ENCODE measurements at places on chromosomes 7 and 10.

DNA sequence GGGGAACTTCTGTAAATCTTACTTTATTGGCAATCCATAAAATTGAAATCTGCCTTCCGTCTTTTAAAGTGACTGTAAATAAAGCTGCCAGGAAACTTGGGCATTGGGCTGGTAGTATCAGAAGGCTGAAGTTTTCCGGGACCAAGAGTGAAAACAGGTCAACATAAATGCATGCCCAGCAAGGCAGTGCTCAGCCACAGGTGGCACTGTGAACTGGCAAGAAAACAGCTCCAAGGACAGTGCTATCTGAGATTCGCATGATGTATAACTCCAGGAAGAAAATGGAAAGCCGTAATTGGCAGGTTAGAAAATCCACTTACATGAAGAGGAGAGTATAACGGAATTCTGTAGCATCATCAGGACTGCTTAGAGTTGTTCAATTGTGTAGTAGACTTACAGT, 1.9 kb upstream of the INSYN2A start:
- no peak for DNase-seq

DNA sequence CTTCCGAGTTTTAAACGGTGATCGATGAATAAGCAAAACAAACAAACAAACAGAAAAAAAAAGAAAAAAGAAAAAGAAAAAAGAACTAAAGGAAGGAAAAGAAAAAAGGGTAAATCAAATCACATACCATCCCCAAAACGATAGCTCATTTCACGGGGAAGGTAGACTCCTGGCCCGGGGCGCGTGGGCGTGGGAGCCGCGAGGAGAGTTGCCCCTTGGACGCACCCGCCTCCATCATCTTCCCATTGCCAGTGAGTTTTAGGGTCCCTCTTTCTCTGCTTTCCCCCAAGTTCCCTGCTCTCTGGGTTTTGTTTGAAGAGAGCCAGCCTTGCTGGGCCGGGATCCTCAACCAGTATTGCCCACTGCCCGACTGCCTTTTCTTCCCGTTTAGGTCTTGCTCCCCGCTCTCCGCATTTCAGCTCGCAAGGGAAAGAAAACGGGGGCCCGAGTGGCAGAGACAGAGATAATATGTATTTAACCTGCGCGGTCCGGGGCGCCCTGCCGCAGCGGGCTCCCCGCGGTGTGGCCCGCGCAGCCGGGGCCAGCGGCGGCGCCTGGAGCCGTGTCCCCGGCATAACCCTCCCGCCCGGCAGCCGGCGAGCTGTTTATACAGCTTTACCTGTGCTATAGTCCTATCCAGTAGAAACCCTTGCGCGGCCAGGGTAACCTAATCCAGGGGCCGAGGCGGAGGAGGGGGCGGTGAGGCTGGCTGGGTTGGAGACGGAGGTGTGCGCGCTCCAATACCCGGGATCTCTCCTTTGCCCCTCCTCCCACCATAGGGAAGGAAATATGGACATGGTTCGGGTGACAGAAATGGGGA, 5.2 kb upstream of the GATA3 start:
- no peak for DNase-seq

- no peak for DNase-seq
Measured at GRCh38 chr7:3650844-3651243, 349.8 kb downstream of the SDK1 start.

DNA sequence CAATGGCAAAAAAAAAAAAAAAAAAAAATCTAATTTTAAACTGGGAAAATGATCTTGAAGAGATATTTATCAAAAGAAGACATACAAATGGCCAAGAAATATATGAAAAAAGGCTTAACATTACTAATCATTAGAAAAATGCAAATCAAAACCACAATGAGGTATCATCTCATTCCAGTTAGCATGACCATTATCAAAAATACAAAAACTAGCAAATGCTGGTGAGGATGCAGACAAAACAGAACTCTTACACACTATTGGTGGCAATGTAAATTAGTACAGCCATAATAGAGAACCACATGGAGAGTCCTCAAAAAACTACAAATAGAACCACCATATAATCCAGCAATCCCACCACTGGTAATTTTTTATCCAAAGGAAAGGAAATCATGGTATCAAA, 489.6 kb downstream of the TNS3 start:
- no peak for DNase-seq

- DNase-seq, result no peak
Measured at GRCh38 chr7:159109653-159110035, 35.0 kb downstream of the VIPR2 start.

DNA sequence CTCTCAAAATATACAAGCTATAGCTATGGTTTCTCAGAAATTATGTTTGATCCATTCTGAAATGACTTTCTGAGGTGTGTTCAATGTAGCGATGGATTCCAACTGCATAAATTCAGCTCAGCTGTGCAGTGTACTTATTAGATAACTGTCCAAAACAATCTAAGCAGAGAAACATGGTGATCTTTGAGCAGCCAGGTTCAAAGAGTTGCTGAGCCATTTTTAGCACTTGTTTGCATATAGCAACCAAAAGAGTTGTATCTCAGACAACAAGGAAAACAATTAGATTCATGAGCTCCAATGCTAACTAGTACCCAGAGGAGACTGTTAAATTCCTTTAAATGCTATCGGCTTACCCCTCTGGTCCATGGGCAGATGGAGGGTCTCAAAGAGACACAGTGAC, 15.9 kb upstream of the KCNIP2 start:
- no peak for DNase-seq

DNA sequence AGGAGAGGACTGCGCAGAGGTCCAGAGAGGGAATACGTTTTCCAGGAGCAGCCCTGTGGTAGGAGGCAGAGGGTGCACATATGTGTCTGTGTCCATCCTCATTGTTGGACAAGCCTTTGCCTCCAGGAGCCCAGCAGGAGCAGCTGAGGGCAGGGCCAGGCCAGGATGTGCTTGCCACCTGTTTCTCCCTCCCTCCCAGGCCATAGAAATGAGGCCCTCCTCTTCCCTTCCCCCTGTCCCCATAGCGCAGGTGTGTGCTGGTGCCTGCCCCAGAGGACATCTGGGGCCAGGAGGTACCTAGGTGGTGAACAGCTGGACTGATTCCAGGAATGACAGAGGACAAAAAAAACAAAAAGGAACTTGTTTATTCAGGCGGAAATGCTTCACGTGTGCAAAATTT, 10.5 kb upstream of the CXCL12 start:
- no peak for DNase-seq

GRCh38 chr7:41446606-41447449, 256.1 kb downstream of the INHBA start:
- no peak for DNase-seq

DNA sequence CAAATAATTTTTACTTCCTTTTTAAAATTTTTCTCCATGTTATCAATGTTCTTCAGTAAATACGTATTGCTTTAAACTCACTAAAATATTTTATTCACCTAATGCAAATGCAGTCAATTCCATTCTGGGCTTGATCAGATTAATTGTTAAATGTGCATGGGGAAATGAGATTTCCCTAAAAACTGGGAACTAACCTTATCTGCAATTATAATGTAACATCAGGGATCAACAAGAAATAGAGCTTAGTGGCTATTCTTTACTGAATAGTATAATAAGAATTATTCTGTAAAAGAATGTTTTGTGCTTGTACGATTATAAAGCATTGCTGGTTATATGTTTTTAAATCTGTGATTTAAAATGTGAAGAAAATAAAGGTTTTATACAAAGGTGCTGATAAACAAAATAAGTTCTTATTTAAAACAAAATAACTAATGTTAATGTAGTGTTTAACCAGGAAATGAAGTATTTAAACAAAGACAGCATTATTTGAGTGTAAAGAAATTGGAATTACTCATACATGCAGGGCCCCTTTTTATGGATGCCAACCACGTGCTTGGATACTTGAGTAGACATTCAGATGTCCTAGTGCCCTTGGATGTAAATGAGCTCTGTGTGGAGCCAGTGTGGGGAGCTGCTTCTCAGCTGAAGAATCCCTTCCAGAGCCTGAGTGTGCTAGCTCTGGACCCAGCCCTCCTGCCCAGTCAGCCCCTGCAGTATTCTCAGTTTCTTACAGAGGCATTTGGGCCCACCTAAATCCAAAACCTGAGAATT, 84.2 kb downstream of the REEP3 start:
- DNase-seq, result no peak

DNA sequence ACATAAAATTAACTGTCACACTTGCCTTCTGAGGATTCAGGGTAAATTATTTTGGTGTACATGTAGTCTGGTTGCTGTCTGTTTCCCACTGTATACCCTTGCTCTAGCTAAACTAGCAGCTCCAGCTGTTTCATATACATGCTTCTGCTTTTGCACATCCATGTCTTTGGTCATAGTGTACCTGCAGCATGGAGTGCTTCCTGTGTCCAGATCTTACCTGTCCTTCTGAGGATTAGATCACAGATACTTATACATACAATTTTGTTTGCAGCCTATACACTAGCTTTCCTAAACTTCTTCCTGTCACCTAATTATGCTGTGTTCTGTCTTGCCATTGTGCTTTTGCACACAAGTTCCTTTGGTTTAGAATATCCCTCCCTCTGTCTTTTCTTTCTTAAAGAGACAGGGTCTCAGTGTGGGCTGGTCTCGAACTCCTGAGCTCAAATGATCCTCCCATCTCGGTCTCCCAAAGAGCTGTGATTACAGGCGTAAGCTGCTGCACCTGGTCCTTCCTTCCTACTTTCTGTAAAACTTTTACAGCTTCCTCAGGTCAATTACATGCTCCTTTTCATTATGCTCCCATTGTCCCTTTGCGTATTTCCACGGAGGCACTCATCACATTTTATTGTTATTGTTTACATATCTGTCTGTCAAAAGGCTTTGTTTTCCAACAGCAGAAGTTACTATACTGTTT, 33.8 kb downstream of the TPST1 start:
- no peak for DNase-seq

DNA sequence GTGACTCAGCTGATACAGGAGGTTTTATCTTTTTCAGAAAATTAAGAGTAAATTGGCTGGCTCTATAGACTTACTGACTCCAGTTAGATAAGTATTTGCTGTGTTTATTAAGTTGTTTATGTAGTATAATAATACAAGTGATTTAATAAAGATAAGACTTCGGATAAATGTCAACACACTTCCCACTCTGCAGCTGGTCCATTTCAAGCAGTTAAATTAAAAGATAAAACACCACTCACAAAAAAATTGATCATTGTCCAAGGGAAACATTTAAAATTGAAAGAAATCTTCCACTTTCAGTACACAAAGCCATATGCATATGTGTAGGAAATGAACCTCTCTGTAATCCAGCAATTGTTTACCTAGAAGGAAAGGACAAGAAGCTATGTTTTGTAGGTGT, 106.1 kb upstream of the SP8 start:
- DNase-seq, result no peak

GRCh38 chr10:3235996-3236510, 63.5 kb upstream of the PITRM1 start:
- no peak for DNase-seq

DNA sequence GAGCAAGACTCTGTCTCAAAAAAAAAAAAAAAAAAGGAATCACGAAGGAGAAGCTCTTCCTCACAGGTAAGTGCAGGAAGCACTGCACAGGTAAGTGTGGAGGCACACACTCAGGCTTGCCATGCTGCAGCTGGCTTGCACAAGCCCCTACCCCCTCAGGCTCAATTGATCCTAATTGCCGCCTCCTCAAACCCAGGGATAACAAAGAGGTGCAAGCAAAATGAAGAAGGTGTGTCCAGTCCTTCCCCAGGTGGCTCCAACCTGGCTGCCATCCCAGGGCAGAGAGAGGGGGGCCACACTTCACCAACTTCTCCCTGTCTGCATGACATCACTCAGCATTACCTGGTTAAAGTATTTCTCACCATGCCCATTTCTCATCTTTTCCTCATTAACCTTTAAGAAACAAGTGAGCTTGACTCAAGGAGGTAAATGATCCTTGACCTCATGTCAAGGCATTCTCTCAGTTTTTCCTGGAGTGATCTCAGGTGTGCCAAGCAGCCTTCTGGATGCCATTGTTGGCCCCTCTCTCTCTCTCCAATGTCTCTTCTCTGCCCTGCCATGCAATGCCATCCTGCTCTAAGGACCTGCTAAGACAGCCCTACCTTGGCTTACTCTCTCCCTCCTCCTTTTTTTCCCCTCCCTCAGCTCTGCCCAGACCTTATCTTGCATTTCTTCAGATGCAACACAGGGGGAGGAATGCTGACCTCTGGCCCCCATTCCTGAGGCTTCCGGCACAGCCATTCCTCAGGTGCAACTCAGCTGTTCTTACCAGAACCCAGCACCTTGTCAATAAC, 13.0 kb upstream of the TRPV6 start:
- no peak for DNase-seq

DNA sequence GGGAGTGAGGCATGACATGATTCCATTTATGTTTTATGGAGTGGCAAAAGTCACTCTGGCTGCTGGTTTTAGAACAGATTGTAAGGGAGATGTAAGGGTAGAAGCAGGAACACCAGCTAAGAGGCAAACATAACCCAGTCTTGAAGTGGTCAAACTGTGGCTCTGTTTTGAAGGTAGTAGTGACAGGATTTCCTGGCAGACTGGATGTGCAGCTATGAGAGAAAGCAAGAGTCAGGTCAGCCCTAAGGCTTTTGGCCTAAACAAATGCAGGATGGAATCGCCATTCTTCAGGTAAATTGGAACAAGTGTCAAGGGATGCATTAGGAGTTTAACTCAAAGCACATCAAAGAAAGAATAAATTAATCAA, 175.3 kb upstream of the AGR3 start:
- no peak for DNase-seq

DNA sequence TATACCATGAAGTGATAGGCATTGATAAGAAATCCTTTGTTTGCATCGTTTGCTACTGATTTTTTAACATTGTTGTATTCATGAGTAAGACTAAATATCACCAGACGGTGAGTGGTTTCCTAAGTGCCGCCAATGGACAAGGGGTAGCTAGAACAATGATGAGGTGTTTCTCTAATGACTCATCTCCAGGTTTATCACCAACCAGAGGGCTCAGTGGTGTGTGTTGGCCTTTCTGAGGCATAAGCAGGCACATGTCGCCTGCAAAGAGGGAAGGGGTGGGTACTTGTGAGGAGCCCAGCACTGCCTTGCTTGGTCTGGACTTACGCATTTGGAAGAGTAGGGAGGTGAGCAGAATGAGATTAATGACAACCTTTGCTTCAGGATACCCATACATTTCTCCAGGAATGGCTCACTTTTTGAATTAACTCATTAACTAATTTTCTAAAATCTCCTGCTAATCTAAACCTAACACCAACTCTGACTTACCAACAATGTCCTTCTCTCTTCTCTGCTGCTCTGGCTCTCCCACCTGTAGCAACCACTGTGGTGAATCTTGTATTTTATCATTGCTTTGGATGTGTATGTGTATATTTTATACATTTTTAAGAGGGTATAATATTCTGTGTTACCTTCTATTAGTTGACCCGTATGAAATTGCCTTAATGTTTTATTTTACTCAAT, 722.6 kb downstream of the GRID1 start:
- DNase-seq, result no peak

DNA sequence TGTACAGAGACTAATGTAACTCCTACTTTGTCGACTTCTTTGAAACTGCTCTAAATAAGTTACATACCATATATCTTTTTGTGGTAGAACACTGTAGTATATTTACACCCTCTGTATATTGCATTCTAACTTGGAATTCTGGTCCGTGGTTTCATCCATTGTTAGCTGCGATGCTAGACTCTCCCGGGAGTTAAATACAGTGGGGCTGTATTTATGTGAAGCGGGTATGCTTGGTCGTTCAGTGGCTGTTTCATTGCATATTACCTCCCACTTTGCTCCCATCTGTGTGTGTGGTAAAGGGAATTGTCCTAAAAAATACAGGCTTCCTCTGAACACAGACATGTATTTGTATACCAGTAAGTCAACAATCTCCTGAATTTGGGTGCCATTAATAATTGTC, 231.1 kb downstream of the SLC25A13 start:
- DNase-seq, result no peak
